ENCODE measurements at places on chromosomes 4 and X. TPM values are rescaled to one million over a fixed set of nuclear protein-coding genes. Genes with fewer than 3 reads are reported as not detected.

The ETDB gene
- not detected for total RNA-seq

The MAGEC1 gene
- not detected for total RNA-seq

The CT45A5 gene
- total RNA-seq: not detected

The ZNF711 gene
- 0.86 TPM for total RNA-seq

The PTTG2 gene
- total RNA-seq: 0.26 TPM

The EPGN gene
- 0.13 TPM for total RNA-seq

The MAGEA12 gene
- total RNA-seq: not detected

The SPRY1 gene
- total RNA-seq: 0.39 TPM

The MUC7 gene
- total RNA-seq: not detected

The LRAT gene
- 1.2 TPM for total RNA-seq

The PABPC5 gene
- 5.2 TPM for total RNA-seq

The NDNF gene
- 35.4 TPM for total RNA-seq

The CSAG1 gene
- not detected for total RNA-seq

The SSX1 gene
- not detected for total RNA-seq

The TCEAL7 gene
- total RNA-seq: 11.8 TPM

Measured in articular chondrocyte of knee joint (primary cell).